Stimulated activated CD8-positive, alpha-beta memory T cell treated with anti-CD3 and anti-CD28 coated beads, Interleukin-4, amount 100 ng/mL, for 4 hours (primary cell): ENCODE measurements at places on chromosomes 16 and 17.

DNA sequence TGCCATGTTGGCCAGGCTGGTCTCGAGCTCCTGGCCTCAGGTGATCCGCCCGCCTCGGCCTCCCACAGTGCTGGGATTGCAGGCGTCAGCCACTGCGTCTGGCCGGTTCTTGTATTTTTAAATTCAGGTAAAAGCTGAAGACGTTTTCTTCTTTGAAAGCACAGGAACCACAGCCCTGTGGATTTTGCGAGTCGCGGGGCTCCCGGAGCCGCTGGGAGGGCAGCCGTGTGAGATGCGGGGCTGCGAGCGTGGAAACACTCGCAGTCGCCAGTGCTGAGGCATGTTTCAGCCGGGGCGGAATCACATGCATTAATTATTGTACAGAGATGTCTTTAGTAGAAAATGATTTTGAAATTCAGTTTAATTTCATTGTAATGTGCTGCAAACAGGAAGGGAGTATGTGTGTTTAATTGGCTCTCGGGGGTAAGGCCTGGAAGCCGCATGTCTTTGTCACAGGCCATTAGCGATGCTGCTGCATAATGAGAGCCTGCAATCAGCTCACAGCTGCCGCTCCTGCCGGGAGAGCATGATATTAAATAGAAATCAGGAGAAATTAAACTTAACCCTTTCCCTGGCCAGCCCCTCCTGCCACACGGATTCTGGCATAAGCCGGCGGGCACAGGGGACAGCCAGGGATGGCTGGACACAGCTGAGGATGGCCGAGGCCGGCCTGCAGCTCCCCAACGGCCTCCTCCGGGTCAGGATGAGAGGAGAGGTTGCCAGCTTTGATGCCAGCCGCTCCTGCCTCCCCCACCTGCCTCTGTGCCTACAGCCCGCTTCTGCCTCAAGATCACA, 35.4 kb upstream of the CDH15 start:
- DNase-seq, result no peak

- no peak for DNase-seq
Measured at GRCh38 chr17:55561973-55562495, 50.8 kb upstream of the SMIM36 start.

- DNase-seq, result no peak
Measured at GRCh38 chr16:73298562-73298961, 250.6 kb upstream of the ZFHX3 start.

- no peak for DNase-seq
Measured at GRCh38 chr17:4747847-4748246, 8.1 kb upstream of the CXCL16 start.

GRCh38 chr17:73564843-73565242, 79.4 kb downstream of the SDK2 start:
- DNase-seq, result no peak
